ENCODE measurements at places on chromosomes 5 and 9.

GRCh38 chr9:5909976-5910375, 19.3 kb downstream of the MLANA start:
- DNase-seq, result no peak

GRCh38 chr5:109880907-109881685, 191.4 kb downstream of the MAN2A1 start:
- peak; percentile 23 for DNase-seq

- DNase-seq, result peak; percentile 74
Observed at GRCh38 chr5:150640311-150641005, at the start of gene SYNPO. SYNPO (plus strand) TSS chr5:150640660; CDS start chr5:150648276, 7,616 bp downstream.

DNA sequence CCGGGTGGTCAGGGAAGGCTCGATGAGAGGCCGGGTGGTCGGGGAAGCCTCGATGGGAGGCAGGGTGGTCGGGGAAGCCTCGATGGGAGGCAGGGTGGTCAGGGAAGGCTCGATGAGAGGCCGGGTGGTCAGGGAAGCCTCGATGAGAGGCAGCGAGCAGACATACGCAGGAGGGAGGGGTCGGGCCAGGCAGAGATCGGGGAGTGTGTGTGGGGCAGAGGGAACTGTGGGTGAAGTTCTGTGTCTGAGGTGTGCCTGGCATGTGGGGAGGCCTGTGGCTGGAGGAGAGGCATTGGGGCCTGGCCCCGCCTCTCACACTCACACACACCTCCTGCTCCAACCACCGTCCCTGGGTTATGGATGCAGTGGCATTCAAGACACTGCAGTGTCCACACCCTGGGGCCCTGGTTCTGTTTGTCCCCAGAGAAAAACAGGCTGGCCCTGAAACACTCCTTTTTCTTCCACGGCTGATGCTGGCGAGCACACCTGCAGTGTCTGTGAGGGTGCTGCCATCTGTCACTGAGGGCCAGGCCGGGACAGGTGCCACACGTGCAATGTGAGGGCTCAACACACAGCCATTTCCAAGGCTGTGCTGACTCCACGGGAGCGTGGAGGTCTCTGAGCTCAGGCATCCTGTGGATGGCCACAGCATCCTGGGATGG, 6.5 kb upstream of the PLEKHG4B start:
- no peak for DNase-seq

DNA sequence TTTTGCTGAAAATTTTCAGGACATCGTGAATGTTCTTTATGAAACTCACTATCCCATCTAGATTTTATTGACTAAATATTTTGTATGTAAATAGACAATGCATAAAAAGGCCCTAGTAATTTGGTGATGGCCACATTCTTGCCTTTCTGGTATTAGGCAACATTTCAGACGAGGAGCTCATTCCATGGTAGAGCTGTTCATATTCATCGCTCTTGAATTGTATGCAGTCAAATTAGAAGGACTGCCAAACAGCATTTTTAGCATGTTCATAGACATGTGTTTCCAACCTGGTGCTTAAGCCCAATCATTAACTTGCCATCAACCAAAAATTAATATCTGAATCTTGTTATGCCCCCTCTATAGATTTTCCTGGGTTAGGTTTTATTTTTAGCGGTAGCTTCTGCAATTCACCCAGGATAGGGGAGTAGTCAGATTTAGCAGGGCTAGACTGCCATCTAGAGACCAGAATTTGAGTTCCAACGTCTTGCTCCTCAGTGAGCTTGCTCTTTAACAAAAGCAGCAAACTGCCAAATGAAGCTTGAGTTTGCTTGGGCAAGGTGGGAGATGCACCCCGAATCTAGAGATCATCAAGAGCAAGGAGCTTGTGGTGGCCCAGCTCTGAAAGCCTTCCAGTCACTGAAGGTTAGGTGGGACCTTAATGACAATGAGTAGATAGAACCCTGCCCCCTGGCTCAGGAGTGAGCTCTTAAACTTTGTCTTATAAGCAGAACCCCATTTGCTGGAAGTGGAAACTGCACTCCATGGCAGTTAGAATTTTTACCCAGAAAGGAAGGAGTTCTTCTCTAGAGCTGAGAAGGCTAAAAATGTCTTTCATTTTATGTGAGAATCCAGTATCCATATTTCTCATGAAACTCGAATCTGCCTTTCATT, 456.2 kb downstream of the RASEF start:
- DNase-seq, result peak; percentile 45

GRCh38 chr9:116390303-116391228, 237.0 kb downstream of the PAPPA start:
- DNase-seq, result no peak

DNA sequence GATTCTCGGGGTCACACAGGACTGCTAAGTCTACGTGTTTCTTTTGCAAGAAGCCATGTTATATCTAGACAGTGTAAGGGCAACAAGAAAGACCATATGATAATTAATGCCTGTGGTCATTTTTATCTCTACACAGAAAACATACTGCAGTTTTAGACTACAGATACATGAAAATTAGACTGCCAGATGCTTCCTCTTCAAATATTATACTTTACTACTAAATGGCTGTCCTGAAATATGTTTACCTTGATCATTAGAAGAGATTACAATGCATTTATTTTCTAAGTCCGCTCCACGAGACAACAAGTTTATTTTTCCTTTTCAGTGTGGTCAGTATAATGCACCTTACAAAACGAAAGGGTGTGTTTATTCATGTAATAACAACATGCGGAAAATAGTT, 147.6 kb downstream of the KIAA0825 start:
- no peak for DNase-seq

DNA sequence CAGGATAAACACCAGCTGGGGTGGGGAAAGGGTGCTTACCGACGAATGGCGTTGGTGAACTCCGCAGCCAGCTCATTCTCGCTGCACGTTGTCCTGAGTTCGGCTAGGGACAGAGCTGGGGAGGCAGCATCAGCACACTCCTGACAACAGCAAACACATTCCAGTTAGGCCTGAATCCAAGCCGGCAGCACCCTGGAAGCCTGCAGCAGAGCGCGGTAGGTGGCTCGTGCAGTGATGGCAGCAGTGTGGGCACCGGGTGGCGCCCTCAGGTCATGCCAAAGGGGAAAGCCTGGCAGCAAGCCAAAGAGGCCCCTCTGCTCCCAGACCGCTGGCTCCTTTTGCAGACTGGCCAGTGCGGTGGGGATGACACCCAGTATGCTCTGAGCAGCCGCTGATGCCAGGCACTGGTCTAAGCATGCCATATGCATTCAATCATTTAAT, 66.9 kb downstream of the DCP2 start:
- DNase-seq, result no peak

DNA sequence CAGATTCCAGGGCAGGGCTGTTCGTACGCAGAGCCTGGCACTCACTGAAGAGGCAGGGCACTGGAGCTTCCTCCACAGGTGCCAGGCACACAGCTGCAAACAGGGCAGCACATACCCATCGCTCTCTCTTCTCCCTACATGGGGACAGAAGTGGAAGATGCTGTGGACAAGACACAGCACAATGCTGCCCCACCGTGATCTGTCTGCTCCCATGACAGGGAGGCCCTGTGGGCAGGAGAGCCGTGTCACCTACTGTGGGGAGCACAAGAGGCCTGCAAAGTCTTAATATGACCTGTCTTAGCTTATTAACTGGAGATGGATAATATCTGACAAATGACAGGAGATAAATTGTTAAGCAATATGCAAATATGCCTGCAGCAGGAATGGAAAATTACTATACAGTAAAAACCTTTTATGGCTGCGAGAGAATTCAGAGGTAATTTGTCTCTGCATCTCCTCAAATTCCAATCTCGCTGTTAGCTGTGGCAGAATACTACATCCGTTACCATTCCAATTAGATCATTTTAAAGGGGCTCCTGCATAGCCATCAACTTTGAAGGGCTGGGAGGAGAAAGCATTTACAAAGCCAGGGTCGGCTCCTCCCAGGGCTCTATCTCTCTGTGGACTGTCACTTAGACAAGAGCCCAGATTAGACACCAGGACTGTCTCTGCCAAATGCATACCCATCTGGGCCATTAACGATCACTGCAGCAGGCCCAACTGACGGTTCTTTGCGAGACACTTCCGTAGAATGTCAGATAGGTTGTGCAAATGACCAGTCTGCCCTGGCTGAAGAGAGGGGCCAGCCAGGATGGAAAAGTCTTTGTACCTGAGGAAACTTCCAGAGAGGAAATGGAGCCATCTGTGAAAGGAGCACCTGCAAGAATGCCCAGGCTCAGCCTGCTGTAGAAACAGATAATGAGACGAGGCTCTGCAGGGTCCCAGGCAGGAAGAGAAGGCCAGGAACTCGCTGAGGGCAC, 90.7 kb upstream of the FSTL4 start:
- DNase-seq, result no peak

- no peak for DNase-seq
Observed at GRCh38 chr5:167940911-167941310, 350.5 kb upstream of the WWC1 start.
